ENCODE measurements at places on chromosomes 2 and 18. TPM values are rescaled to one million over a fixed set of nuclear protein-coding genes. Genes with fewer than 3 reads are reported as not detected.

COL4A4 gene
- total RNA-seq = 1.9 TPM

RETREG2 gene
- total RNA-seq = 76.0 TPM

CDH19 gene
- total RNA-seq = 1.2 TPM

PRKAG3 gene
- total RNA-seq = not detected

SULT1C3 gene
- total RNA-seq = not detected

MRO gene
- 0.05 TPM for total RNA-seq

SPHKAP gene
- total RNA-seq = 0.01 TPM

HADHA gene
- total RNA-seq = 133 TPM

FAM110C gene
- total RNA-seq = 0.18 TPM

CAVIN2 gene
- 52.2 TPM for total RNA-seq

WDR12 gene
- 50.6 TPM for total RNA-seq

STAMBP gene
- 59.6 TPM for total RNA-seq

CPO gene
- total RNA-seq = not detected

IL36B gene
- not detected for total RNA-seq

ANKRD62 gene
- total RNA-seq = not detected

ATP6V1B1 gene
- total RNA-seq = 1.8 TPM

SIX3 gene
- total RNA-seq = 3.3 TPM

TBR1 gene
- 0.01 TPM for total RNA-seq

ASB18 gene
- total RNA-seq = not detected

KCNK3 gene
- total RNA-seq = 0.86 TPM

ASTL gene
- total RNA-seq = not detected

FOXD4L1 gene
- total RNA-seq = 0.09 TPM

MAP3K19 gene
- total RNA-seq = not detected

MPP4 gene
- 0.06 TPM for total RNA-seq

ARHGAP15 gene
- total RNA-seq = 0.14 TPM

AMER3 gene
- total RNA-seq = not detected

SIGLEC15 gene
- not detected for total RNA-seq

KLHL30 gene
- total RNA-seq = 0.27 TPM

NT5C1B gene
- total RNA-seq = not detected

REG3A gene
- total RNA-seq = not detected

RGPD3 gene
- total RNA-seq = 0.16 TPM

TMEM247 gene
- not detected for total RNA-seq

SCYGR7 gene
- total RNA-seq = not detected

CCL20 gene
- total RNA-seq = 3.9 TPM

EPHA4 gene
- 0.97 TPM for total RNA-seq

LINC00305 gene
- not detected for total RNA-seq

LHCGR gene
- total RNA-seq = not detected

CRYGD gene
- not detected for total RNA-seq

DSG3 gene
- total RNA-seq = 0.02 TPM

GKN2 gene
- 1.5 TPM for total RNA-seq

RFX8 gene
- not detected for total RNA-seq

ATP8B1 gene
- total RNA-seq = 7.6 TPM

MREG gene
- 3.9 TPM for total RNA-seq

ACMSD gene
- total RNA-seq = not detected

EIF4E2 gene
- 105 TPM for total RNA-seq

FAP gene
- total RNA-seq = not detected

C1QL2 gene
- 0.86 TPM for total RNA-seq

SP9 gene
- 2.0 TPM for total RNA-seq

CXCR1 gene
- total RNA-seq = not detected

DNAH7 gene
- 1.0 TPM for total RNA-seq

C2orf15 gene
- total RNA-seq = 0.58 TPM

GREB1L gene
- 3.5 TPM for total RNA-seq

DGKD gene
- total RNA-seq = 50.3 TPM

GPBAR1 gene
- total RNA-seq = 0.33 TPM

HOXD1 gene
- total RNA-seq = 0.25 TPM

SLC39A10 gene
- 21.6 TPM for total RNA-seq

ALK gene
- total RNA-seq = not detected
